ENCODE measurements at places on chromosomes 13 and 19. TPM values are rescaled to one million over a fixed set of nuclear protein-coding genes. Genes with fewer than 3 reads are reported as not detected.
A peak's percentile ranks its signal among the peaks of the same experiment; 100 is the strongest.

The RAP2A gene
- 29.0 TPM for total RNA-seq

The CACNA1A gene
- total RNA-seq: 42.8 TPM

The MAMSTR gene
- total RNA-seq: 8.0 TPM

The C1QTNF9B gene
- total RNA-seq: not detected

The CHAMP1 gene
- 22.5 TPM for total RNA-seq

The MADCAM1 gene
- total RNA-seq: 0.16 TPM

DNA sequence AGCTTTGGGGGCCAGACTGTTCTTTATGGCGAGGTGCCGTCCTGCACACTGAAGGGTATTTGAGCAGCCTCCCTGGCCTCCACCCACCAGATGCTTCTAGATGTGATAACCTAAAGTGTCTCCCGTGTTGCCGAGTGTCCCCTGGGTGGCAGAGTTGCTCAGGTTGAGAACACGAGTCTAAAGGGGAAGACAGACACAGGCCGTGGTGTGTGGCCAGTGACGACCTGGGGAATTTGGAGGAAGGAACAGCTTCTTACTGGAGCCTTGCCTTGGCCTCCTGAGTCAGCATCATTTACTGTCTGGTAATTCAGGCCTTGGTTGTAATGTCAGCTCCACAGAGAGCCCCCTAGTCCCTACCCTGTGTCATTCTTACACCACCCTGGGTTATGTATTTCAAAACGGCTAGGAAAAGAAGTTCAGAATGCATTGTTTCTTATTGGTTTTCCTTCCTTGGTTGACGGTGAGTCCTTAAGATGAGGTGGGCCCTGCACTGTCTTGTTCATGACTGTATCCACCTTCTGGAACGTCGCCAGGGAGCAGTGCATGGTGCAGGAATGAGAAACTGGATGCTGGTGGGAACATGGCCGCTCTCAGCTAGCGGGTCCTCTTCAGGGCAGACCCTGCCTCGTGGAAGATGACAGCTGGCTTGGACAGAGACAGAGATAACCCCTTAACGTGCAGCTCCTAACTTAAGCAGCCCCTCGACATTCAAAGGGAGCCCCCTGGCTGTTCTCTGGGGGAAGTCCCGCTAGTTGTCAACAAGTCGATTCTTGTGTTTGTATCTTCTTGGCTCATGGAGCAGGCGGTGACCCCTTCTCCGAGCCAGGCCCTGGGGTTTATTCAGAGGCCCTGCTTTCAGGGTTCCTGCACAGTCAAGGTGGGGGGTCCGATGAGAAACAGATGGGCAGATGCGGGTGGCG is 7.2 kb downstream of the SIN3B start:
- peak; percentile 19 for DNase-seq

DNA sequence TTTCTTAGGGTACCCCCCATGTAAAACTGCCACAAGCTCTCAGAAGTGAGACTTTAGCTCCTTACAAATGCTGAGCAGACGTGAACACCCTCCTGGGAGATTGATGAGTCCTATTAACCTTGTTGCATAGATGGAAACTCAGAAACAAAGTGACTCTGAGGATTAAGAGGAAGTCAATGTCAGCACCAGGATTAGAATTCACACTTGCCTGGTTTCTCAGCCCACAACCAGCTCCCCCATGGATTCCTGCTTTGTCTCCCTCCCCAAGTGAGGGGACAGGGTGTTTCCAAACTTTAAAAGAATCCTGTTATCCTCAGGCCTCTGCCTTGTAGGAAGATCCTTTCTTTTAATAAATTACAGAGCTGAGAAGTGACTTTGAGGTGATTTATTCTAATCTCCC is 324.4 kb downstream of the NDFIP2 start:
- no peak for DNase-seq

- no peak for DNase-seq
Observed at GRCh38 chr13:83876546-83876945, 5.7 kb downstream of the SLITRK1 start.

GRCh38 chr13:35841060-35841521 is 290.1 kb downstream of the DCLK1 start:
- DNase-seq: no peak

GRCh38 chr19:41919948-41920712 is 8.1 kb downstream of the ERFL start:
- no peak for DNase-seq

- DNase-seq: no peak
Observed at GRCh38 chr19:6721773-6722172, 1.3 kb upstream of the C3 start.

- peak; percentile 72 for DNase-seq
Observed at GRCh38 chr13:30968846-30969245, 36.4 kb downstream of the TEX26 start.

GRCh38 chr13:35165205-35165604 is 223.1 kb downstream of the NBEA start:
- DNase-seq: no peak

DNA sequence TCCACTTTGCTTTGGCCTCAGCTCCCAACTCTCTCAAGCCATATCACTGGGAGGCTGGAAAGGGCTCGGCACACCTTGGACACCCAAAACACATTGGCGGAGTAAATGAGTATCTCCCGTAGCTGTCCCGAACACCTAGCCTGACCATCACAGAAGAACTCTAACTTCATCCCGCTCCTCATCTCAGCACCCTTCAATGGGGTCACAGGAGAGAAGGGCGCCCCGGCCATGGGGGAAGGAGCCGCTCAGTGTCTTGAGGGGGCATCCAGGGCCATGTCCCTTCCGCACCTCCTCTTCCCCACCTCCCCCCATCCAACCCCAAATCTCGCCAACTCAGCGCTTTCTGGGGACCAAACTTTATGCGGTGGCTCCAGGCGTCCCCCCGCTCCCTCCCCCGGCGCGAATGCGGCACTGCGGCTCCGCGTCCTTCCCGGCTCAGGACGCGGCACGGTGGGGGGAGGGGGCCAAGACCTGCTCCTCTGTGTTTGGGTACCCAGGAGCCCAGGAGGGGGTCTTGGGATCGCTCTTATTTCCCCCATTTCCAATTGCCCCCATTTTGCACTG is 3.0 kb downstream of the KCNC3 start:
- DNase-seq: no peak

All from fibroblast of the aortic adventitia (primary cell).